AG04450 (cell line): ENCODE measurements at places on chromosomes 6 and 20.

- no peak for DNase-seq
These were observed 36.0 kb downstream of the KCNK5 start for GRCh38 chr6:39193201-39193791.

DNA sequence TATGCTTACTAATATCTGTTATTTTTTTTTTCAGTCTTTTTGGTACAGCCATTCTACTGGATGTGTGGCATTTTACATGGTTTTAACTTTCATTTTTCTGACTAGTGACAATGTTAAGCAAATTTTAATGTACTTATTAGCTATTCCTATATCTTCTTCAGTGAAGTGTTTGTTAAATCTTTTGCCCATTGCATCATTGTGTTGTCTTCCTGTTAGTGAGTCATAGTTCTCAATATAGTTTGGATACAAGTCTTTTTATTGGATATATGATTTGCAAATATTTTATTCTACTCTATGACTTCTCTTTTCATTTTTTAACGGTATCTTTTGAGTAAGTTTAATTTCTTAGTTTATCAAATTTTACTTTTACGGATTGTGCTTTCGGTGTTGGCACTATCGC is 519.4 kb downstream of the CDKAL1 start:
- no peak for DNase-seq

DNA sequence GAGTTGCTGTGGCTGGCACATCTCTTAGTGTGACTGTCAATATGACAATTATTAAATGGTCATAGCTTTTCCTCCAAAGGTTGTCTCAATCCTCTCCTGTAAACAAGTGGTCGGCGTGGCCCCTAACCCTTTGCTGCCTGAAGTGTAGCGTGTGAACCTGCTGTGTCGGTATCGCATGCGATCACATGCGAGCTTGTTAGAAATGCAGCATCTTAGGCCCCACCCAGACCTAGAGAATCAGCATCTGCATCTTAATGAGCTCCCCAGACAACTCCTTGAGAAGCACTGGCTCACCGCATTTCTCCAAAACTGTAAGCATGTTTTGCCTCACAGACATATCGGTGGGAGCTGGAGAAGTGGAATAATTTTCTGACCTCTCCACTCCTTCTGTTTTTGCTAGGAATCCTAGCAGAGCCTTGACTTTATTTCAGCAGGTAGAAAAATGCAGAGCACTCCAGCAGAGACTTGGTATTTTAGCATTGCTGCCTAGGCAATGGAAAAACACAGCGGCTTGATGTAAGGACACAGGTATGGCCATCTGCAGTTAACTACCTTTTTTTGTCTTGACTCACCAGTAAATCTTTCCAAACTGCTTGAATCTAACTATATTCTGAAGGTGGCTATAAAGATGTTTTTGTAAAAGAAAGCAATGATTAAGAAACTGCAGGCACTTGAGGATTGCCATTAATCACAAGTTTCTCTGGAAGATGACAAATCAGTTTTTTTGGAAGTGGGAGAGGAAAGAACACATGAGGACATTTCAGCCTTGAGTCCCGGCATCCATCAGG is 67.6 kb downstream of the PSMG4 start:
- DNase-seq: no peak

DNA sequence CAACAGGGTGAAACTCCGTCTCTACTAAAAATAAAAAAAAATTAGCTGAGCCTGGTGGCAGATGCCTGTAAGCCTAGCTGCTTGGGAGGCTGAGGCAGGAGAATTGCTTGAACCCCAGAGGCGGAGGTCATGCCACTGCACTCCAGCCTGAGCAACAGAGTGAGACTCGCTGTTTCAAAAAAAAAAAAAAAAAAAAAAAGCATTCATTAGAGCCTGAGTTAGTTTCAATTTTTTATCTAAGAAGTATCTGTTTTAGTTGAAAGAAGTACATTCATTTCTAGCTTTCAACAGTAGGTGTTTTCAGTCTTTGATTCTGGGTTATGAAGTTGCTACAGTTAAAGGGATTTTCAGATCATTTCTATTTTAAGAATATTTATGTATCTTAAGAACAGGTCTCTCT is 42.2 kb downstream of the ZNF292 start:
- DNase-seq: no peak

DNA sequence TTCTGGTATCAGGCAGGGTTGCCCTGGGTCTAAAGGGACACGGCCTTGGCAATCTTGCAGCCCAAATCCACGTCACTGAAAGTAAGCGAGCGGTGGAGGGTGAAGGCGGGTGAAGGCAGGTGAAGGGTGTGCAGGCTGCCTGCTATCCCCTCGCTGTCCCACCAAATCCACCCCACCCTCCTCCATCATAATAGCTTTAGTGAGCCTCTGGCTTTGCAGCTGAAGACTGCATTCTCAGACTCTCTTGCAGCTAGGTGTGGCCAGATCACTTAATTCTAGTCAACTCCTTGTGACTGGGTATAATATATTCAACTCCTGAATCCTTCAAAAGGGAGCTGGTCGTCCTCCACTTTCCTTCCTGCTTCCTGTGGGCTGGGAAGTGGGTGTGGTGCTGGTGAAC is 126.7 kb upstream of the TRAF3IP2 start:
- no peak for DNase-seq

DNA sequence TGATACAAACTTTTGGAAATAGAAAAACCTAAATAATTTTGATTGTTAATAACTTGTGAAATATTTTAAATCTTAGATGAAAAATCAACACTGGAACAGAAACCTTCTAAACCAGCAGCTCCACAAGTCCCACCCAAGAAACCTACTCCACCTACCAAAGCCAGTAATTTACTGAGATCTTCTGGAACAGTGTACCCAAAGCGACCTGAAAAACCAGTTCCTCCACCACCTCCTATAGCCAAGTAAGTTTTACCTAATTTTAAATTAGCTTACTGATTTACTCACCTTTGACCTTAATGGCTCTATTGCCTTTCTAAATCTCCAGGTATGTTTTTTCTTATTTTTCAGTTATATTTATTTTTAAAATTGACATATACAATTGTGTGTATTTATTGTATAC is 102.6 kb upstream of the ADGRF4 start:
- DNase-seq: no peak

DNA sequence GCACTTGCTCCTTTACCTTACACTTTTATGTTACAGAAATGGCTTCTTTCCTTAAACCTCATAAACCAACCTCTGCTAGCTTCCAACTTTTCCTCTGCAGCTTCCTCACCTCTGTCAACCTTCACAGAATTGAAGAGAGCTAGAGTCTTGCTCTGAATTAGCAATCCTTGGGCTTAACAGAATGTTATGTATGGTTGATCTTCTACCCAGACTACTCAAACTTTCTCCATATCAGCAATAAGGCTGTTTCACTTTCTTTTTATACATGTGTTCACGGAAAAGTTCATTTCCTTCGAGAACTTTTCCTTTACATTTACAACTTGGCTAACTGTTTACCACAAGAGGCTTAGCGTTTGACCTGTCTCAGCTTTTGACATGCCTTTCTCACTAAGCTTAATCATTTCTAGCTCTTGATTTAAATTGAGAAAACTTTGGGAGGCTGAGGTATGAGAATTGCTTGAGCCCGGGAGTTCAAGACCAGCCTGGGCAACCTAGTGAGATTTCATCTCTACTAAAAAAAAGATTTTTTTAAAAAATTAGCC is 207.3 kb downstream of the BMP7 start:
- no peak for DNase-seq
